ENCODE measurements at places on chromosomes 11 and 22.

DNA sequence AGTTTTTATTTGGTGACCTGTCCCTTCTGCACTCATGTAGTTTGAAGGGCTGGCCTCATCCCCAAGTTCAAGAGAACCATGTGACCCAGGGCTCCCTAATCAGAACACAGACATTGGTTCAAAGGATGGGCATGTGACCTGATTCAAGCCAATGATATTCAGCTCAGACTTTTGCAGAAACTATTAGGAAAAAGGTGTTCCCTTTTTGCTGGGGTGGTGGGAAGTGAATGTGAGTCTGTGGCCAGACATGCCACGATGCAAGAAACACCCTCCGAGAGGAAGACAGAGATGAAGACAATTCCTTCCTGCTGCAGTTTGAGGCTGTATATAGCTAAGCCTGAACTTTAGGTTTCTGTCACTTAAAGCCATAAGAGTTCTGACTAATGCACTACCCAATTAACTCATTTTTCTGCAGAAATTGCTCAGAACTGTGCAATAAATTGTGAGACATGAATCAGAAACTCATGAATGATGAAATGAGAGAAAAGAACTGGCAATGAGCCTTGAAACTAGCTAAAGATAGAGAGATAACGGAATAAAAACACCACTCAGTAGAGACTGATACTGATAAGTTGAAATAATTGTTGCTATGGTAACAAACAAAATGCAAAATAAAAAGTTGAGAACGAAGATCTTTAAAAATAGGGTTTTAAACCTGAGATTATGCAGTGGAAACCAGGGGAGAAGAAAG, 9.2 kb upstream of the MAPK1 start:
- DNase-seq, result no peak

DNA sequence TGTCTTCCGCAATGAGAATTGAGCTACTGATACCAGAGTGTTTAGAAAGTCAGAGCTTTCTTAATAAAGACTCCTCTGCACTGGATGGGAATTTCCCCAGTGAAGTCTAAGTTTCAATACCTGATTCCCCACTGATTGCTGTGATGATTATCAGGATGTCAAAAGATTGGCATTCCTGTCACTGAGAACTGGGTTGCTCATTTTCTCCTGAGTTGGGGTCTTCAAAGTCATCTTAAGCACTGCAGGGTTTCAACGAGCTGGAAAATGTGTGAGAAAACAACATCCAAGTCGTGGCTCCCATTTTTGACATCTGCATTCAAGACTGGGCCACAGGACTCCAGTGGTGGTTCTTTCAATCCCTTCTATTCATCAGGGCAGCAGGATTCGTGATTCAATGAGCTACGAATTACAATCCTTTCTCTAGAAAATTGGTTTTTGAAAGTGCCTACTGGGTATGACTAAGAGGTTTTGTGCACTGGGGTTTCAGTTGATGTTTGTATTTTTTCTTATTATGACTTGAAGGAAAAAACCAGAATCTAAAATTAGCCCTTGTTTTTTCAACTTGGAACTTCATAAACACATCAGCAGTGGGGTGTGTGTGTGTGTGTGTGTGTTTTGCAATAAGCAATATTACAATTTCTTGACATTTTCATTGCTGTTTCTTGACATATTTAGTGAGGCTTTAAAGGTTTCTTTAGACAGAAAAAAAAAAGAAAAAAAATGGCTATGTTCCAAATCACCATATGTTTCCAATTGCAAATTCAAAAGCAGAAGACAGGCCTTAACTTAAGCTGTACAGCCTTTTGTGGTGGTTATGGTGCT, 233.0 kb downstream of the FAM76B start:
- no peak for DNase-seq

- no peak for DNase-seq
These were observed 32.0 kb downstream of the TMEM123 start for GRCh38 chr11:102420547-102420946.

DNA sequence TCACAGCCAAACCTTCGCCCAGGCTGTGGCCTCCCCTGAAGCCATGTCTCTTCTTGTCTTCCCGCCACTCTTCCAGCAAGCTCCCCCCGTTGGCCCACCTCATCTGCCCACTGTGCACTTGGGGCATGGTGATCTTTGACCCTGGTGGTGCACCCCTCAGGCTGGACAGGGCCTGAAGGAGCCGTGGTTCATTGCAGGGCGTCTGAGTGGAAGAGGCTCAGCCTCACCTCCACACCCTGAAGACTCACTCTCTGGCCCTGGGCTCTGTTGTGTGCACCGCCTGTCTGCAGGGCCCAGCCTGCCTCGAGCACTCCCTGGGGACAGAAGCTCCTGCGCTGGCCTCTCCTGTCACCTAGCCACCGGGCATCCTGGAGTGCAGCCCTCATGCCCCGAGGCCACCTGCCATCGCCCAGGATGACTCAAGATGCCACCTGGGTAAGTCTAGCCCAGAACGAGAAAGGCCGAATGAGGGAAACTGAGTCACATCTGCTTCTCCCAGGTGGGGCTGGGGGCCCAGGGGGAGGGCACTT, 40.8 kb upstream of the PPARA start:
- no peak for DNase-seq

GRCh38 chr11:123040111-123040432, 21.9 kb downstream of the HSPA8 start:
- DNase-seq, result no peak

- DNase-seq, result peak; percentile 10
These were observed 28.3 kb downstream of the SNU13 start for GRCh38 chr22:41660416-41660815.

DNA sequence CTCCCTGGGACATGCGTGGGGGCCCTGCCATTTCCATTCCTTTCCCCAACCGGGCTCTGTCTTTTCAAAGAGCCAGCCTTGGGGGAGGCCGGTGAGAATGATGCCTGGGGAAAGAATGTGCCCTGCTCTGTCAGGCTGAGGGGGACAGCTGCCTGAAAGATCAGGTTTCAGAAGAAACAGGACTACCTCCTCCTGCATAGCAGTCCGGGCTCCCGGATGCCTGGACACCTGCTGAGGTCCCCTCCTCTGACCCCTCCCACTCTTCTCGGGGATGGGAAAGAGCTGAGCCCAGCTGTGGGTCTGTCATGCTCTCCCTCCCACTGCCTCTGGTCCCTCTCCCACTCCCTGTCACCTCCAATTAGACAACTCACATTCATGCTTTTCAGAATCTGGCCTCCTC, 41.8 kb upstream of the CDON start:
- peak; percentile 42 for DNase-seq

DNA sequence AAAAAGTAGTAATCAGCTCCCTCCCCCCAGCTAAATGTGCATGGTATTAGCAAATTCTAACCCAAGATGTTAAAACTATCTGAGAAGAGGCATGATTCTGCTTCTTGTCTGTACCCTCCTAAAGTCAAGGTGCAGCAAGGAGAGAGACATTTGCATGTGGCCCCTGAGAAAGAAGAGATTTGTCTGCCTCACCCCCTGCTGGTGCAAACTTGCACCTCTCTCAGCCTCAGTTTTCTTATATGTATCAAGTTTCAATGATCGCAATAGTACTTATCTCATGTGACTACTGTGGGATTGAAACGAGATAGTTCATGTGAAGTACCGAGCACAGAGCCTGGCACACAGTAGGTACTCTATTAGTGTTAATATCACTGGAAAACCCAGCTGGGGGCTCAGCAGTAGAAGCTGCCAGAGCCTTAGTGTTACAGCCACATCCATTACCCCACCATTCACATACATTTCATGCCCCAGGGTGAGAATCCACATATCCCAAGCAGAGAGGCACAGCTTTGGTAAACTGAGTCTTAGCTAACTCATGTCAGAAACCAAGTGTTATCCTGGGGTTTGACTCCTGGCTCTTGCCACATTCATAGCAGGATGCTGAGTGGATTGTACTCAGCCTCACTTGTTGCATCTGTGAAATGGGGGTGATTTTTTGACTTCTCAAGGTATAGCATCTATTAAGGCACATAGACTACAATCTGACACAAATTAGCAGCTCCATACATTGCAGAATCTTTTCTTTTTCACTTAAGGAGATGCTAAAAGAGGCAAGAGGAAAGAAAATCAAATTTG, 24.9 kb downstream of the CD44 start:
- DNase-seq, result no peak

- peak; percentile 81 for DNase-seq
These were observed 26.5 kb downstream of the MYO7A start for GRCh38 chr11:77154381-77155081.

GRCh38 chr11:16788141-16789062, 50.0 kb downstream of the C11orf58 start:
- DNase-seq, result peak; percentile 79

- DNase-seq, result no peak
These were observed 485.2 kb downstream of the LRRC4C start for GRCh38 chr11:40974186-40974795.

GRCh38 chr11:79708319-79708932, 267.6 kb upstream of the TENM4 start:
- peak; percentile 56 for DNase-seq

GRCh38 chr11:36750349-36750748, 152.3 kb upstream of the RAG2 start:
- no peak for DNase-seq

DNA sequence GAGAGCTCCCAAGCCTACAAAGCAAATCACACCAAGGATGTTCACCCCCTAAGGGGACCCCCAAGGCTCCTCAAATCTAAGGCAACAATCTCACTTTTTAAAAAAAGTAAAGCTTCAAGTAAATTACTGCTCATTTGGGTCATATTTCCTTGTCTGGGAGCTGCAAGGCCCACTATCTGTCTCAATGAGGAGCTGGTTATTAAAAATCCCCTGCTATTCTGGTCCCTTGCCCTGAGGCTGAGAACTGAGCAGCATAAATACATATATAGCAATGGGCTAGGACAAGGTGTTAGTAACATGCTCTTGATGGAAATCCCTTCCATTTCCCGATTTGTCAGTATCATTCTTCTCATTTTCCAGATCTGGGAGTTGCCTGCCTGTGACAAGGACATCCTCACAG, 119.2 kb downstream of the ETS1 start:
- no peak for DNase-seq

GRCh38 chr11:130052567-130052966, 17.1 kb upstream of the APLP2 start:
- no peak for DNase-seq

DNA sequence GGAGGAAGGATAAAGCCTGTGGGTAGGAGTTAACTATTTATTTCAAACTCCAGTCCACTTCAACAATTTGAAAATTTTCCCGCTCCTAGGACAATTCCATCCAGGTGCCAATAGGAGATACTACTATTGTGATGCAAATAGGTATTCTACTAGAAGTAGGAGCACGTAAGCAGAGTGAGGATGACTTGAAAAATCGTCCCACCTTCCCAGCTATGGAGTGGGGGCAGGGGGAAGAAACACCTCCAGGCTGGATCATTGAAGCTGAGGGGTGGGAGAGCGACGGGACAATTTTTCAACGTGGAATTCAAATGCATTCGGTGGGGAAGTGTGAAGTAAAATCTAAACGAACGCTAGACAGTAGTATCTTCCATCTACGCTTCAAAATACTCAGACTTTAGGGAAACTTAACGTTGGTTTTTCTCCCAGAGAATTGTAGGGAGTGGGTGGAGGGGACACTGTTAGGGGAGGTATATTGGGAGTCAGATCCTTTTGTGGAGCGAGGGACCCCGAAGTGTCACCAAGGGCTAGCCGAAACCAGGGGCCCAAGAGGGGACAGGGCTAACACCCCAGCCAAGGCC, 523 bp upstream of the ARHGAP42 start:
- DNase-seq, result no peak

DNA sequence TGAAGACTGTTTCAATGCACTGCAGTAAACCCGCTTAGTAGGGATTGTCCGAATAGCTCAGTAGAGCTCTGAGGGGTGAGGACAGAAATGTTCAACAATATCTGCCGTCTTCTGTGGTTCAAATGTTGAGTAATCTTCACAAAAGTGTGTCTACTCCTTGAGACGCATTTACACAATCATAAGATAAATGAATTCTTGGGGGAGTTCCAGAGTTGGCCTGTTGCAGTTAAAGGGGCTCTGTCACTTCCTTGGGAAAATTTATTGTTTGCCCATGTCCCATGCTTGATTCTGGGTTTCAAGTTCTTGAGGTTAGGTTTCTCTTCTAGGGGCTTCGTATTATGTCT, 614 bp downstream of the ANO3 start:
- DNase-seq, result no peak

DNA sequence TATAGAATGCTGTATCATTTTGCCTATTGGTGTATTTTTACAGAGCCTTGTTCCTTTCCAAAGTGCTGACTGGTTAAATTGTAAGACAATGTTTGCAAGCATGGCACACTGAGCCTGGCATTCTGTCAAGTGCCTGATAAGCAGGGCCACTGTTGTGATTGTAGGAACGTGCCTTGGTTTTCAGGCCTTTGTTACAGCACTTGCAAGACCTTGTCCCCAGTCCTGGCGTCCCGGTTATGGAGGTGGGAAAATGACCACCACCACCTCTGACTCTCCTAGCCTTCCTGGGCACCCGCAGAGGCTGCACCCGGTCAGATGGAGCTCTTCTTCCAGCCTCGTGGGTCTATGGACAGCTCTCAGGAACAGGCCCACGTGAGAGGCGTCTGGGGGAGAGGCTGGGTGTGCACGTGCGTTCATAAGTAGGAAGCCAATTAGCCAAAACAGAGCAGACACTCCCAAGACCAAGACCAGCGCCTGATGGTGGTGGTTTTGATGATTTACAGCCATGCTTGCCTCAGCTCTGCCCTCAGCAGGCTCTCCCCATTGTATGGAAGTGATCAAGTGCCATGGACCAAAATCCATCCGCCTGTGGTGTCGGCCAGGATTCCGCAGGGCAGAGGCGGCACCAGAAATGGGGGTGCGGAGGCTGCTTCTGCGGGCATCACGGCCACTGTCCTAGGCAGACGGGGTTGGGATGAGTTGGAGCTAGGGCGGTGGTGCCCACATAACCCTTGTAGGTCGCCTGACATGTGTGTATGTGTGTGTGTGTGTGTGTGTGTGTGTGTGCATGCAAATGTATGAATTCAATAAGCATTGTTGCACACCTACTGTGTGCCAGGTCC, 89.8 kb downstream of the RTL6 start:
- no peak for DNase-seq

GRCh38 chr11:122391049-122391448, 264.5 kb upstream of the UBASH3B start:
- DNase-seq, result no peak
